Stimulated activated CD4-positive, alpha-beta T cell treated with anti-CD3 and anti-CD28 coated beads, Interleukin-1b, Interleukin-23, amount 100 ng/mL, for 4 hours (primary cell): ENCODE measurements at places on chromosomes 4 and X.

DNA sequence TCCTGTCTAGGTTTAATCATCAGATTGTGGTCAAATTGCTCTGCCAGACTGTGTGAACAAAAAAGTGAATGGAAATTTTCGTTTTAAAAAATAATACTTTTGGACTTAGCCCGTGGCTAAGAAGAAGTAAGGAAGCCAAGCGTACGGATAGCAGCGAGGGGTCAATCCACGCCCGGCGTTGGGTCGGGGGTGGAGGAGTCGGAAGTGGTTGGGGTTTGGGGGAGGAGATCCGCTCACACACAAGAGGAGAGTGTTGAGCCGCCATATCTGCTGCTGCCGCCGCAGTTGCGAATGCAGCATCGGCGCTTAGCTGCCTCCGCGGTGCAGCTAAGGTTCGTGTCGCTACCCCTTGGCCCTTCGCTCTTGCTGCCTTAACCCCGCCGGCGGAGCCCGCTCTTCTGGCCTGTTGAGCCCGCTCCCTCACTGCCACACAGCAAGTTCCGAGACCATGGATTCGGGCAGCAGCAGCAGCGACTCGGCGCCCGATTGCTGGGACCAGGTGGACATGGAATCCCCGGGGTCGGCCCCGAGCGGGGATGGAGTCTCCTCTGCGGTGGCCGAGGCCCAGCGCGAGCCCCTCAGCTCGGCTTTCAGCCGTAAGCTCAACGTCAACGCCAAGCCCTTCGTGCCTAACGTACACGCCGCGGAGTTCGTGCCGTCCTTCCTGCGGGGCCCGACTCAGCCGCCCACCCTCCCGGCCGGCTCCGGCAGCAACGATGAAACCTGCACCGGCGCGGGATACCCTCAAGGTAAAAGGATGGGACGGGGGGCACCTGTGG, at the start of gene GSPT2:
Gene GSPT2 (plus strand): TSS at position 264 of the 779 bp plus-strand sequence. CDS start 185 bp downstream, at position 449.
- peak; percentile 31 for DNase-seq

GRCh38 chr4:174217273-174218126, 66.0 kb downstream of the FBXO8 start:
- DNase-seq = no peak

GRCh38 chrX:152893980-152894610, 3.8 kb upstream of the ZNF185 start:
- DNase-seq = no peak

GRCh38 chrX:2692221-2693112, 1.4 kb downstream of the CD99 start:
- DNase-seq = no peak

DNA sequence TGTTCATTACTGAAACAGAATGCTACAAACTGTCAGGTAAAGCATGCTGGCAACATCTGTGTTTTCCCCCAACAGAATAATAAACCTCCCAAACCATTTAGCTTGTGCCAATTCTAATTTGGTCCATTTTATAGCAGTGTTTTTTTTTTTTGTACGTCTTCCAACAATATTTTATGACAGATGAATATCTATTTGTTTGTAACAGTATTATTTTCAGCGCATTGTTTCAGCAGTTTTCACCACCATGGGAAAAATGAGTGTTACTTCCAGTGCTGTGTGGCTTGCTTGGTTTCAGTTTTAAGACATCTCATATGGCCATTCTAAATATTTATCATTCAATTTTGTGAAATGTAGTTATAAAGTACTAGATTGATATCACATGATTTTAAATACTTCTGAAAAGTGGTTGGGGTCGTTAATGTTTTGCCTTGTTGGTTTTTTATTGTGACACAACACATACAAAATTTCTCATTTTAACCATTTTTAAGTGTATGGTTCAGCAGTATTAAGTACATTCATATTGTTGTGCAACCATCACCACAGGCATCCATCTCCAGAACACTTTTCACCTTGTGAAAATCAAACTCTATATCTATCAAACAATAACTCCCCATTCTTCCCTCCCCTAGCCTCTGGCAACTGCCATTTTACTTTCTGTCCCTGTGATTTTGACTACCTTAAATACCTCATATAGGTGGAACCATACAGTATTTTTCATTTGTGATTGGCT, 25.6 kb upstream of the TBC1D19 start:
- no peak for DNase-seq
